ENCODE measurements at places on chromosomes 1 and 21. TPM values are rescaled to one million over a fixed set of nuclear protein-coding genes. Genes with fewer than 3 reads are reported as not detected.

DYNLT5 gene
- 4.1 TPM for total RNA-seq

GRCh38 chr1:62232871-62233278 lies 38.2 kb downstream of the L1TD1 start:
- H3K4me1 ChIP-seq, result peaks cover 34% of the 10 kb centered on the region
- H3K4me3 ChIP-seq, result no peak overlapping the region
- no peak for DNase-seq
- H3K36me3 ChIP-seq, result no peaks in the 10 kb centered on the region
- no peaks in the 10 kb centered on the region for H3K27me3 ChIP-seq

GRCh38 chr1:214312530-214313051 lies 31.6 kb downstream of the SMYD2 start:
- peaks cover 8% of the 10 kb centered on the region for H3K4me1 ChIP-seq
- no peak overlapping the region for H3K27ac ChIP-seq
- no peaks in the 10 kb centered on the region for H3K27me3 ChIP-seq

- H3K4me1 ChIP-seq, result peaks cover 8% of the 10 kb centered on the region
- H3K27ac ChIP-seq, result no peak overlapping the region
Measured at GRCh38 chr1:199272628-199273086, 633.8 kb downstream of the PTPRC start.

DNA sequence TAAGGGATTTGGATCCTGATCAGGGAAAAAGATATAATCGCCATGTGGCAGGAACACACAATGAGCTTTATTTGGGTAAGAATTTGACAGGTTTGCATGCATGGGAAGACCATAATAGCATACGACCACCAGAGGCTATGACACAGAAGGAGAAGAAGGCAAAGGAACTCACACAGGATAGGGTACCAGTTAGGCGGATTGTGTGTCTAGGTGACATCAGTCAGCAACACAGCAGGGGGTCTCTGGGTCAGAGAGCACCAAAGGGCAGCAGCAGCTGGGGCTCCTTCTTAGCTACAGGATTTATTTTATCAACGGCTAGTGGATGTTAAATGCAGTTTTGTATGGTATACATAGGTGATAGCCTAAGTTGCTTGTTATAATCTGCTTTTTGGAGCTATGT lies 551.3 kb downstream of the KCNT2 start:
- DNase-seq, result no peak
- no peak overlapping the region for H3K4me3 ChIP-seq
- no peaks in the 10 kb centered on the region for H3K27me3 ChIP-seq
- no peak overlapping the region for H3K27ac ChIP-seq
- H3K4me1 ChIP-seq, result no peaks in the 10 kb centered on the region

KHDC4 gene
- total RNA-seq, result 57.8 TPM

GRCh38 chr21:24658926-24659325 lies 948.4 kb downstream of the MRPL39 start:
- no peaks in the 10 kb centered on the region for H3K4me1 ChIP-seq
- H3K27ac ChIP-seq, result no peak overlapping the region
- no peak for DNase-seq
- H3K36me3 ChIP-seq, result no peaks in the 10 kb centered on the region
- no peak overlapping the region for H3K4me3 ChIP-seq

GRCh38 chr1:219210067-219210466 lies 36.4 kb downstream of the LYPLAL1 start:
- peaks cover 8% of the 10 kb centered on the region for H3K4me1 ChIP-seq
- no peaks in the 10 kb centered on the region for H3K27me3 ChIP-seq
- no peak overlapping the region for H3K27ac ChIP-seq
- H3K36me3 ChIP-seq, result peaks cover 25% of the 10 kb centered on the region
- no peak overlapping the region for H3K4me3 ChIP-seq

CYP4Z1 gene
- total RNA-seq, result not detected

- H3K4me3 ChIP-seq, result peak overlapping the region; percentile 85
- peaks cover 13% of the 10 kb centered on the region for H3K4me1 ChIP-seq
- H3K27ac ChIP-seq, result no peak overlapping the region
- peaks cover 73% of the 10 kb centered on the region for H3K27me3 ChIP-seq
- DNase-seq, result no peak
Measured at GRCh38 chr1:226549094-226549936, 751 bp downstream of the STUM start.

Measured in type B pancreatic cell (in vitro differentiated cells).